Hematopoietic multipotent progenitor cell treated with erythropoietin and hydrocortisone succinate and interleukin-3 and kit ligand, for 17 days (in vitro differentiated cells): ENCODE measurements at places on chromosomes 1 and 21.

- no peak for DNase-seq
Measured at GRCh38 chr21:34363733-34364132, at the start of gene KCNE2. TSS of gene KCNE2 (plus strand) at chr21:34364006. CDS start at chr21:34370479, 6,473 bp downstream.

- DNase-seq: no peak
Measured at GRCh38 chr21:15210235-15210678, 145.5 kb upstream of the NRIP1 start.

DNA sequence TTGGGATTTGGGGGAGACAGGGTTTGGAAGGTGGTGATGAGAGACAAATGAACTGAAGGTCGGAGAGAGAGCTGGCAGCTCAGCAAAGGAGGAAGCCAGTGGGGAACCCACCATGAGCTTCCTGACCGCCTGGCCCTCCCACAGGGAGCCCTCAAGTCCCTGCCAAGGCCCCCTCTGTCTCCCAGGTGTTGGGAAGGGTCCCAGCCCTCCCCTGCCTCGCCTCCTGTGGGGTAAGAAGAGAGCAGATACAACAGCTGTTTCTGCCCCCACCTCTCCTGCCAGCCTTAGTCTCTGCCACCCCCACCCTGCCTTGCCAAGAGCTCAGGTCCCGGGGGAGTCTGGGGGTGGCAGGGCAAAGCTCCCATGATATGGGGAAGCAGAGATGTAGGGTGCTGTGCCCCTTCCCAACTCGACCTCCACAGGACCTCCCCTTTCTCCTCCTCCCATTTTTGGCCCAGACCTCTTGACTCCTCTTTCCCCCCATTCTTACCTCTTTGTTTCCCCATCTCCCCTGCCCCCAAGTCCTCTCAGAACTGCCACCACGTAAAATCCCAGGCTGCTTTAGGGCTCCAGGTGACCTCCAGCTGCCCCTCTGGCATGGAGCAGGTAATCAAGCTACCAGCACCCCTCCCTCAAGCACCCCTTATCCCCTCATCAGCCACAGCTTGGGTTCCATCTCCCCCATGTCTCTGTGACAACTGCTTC is 556 bp downstream of the S100A1 start:
- DNase-seq: no peak

DNA sequence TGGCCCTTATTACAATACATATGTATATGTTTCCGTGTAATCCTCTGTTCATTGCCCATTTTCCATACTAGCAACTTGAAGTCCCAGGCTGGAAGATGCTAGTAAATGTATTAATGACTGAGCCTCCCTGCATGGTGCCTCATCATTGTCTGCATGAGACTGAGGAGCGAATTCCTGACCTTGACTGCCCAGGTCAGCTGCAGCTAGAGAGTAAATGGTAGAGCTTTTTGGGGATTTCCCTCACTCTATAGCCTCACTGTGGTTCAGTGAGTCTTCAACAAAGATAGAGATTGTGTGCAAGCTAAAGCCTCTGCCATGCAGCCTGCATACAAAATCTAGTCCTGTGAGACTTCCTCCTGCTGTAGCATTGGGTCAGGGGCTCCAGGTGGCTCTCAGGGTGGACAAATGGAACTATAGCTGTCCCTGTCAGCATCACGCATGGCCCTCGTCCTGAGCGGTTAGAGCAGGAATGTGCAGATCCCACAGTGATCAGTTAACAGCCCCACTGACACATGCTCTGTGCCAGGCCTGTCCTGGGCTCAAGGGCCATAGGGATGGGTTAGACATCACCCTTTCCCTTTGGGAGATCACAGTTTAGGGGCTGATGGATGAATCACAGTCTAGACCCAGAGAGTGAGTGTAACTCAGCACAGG is 741.7 kb downstream of the MATN1 start:
- DNase-seq: no peak

DNA sequence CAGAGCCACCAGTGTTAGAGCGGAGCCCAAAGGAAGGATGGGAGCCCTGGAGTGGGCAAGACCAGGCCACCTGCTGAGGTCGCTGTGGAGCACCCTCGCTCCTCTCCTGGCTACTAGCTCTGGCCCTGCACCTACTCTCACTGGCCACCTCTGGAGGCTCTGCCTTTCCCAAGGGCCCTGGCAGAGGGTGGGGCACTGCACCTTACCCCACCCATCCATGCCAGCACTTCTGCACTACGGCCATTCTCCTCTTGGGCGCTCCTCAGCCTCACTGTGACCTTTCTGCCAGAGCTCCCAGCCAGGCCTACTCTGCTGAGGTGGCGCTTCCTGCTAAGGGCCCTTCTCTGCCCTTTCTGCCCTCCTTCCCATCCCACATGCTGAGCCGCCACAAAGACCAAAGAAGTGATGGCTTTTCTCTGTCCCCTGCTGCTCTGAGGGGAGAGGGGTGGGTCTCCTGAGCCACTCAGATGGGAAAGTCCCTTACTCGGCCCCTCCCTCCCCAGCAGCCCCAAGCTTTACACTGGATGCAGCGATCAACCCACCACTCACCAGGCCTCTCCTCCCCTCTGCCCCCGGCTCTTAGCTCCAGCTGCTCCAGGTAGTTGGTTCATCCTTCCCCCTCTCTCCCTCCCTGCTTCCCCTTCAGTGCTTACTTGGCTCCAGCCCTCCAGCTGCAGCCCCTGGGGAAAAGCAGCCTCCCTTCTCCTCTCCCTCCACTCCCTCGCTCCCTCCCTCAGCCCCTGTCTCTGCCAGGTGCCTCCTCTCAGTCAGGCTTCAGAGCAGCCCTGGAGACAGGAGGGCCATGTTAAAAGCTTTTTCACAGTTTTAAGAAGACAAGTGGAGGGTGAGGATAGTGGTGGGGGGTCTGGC is 14.8 kb upstream of the TMEM222 start:
- DNase-seq: no peak

- DNase-seq: no peak
Measured at GRCh38 chr1:50481142-50481736, 58.0 kb upstream of the DMRTA2 start.

DNA sequence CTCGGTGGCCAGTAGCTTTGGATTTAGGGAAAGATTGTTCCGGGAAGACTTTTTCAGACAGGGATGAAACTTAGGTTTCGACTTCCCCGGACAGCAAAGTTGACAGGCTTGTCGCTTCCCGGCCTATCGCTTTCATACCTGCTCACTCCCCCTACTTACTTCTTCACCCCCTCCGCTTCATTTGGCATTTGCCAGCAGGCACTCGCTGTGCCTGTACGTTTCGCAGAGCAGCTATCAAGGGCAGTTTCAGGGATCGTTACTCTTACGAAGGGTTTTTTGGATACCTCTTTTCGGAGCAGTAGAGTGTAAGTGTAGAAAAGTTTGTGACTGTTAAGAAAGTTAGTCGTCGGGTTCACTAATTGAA is 393 bp downstream of the BLZF1 start:
- DNase-seq: peak; percentile 54

- DNase-seq: no peak
Measured at GRCh38 chr1:2777424-2778219, 23.9 kb downstream of the TTC34 start.

- DNase-seq: no peak
Measured at GRCh38 chr1:168246506-168246905, 20.7 kb downstream of the SFT2D2 start.

GRCh38 chr1:231392389-231393131 is 29.5 kb downstream of the EGLN1 start:
- no peak for DNase-seq

- DNase-seq: no peak
Measured at GRCh38 chr1:9872430-9873165, 37.5 kb downstream of the CTNNBIP1 start.

- DNase-seq: no peak
Measured at GRCh38 chr1:225737161-225737560, 40.5 kb upstream of the SRP9 start.

DNA sequence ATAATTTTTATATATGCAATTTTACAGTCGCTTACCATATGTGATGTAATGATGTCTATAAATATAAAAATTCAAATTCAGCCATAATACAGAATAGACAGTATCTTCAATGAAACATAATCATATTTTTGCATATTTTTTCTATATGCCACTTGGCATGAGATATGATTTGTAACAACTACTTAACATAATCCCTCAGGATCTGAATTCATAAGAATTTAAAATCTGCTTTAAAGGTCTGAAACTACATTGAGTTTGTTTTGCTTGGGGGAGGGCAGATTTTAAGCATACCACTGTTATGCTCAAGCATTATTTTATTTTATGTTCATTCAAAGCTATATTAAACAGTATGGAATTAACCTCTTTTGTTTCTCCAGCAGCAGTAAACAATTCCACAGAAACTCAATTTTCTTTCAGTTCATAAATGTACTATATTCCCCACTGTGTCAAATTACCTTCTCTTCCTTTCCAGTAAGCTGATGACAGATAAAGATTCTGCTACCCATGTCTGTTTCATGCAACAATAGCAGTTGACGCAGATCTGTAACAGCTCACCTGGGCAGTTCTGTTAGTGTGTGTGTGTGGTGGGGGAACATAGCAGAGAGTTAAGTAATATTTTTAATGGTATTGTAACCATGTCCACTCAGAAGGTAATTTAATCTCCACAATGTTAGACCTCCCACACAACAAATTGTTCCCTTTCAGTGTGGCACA is 224.8 kb downstream of the NTNG1 start:
- DNase-seq: no peak

DNA sequence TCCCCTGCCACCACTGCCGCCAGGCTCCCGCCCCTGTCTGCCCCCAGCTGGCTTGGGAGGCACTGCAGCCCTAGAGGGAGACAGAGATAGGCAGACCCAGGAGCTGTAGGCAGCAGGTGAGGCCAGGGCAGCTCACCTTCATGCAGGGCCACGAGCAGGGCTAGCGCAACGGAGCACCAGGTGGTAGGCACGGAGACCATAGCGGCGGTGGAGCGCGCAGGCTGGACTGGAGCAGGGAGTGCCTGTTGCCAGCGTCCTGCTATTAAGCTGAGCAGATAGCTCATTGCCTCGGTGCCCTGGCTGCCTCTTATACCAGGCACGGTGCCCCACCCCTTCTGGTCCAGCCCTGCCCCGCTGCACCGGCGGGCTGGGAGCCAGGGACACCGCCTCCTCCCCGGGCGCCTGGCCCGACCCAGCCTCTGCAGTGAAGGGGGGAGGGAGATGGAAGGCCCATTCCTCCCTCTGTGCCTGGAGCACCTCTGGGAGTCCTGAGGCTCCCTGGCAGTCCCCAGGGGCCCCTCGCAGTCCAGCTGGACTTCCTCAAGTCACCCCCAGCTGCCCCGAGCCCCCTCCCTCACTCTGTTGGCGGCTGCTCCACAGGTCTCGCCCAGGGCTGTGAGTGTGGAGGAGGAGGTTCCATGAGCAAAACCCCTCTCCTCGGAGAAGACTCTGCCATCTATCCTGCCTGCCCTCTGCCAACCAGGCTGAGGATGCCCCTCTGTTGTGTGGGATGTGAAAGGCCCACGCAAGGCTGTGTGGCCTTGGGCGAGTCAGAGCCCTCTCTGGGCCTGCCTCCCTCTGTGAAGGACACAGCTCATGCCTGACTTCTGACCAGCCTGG is at the start of gene EDN2:
EDN2 (minus strand) TSS at position 282 of the 840 bp plus-strand sequence; CDS start at position 200, 82 bp downstream.
- no peak for DNase-seq

- DNase-seq: no peak
Measured at GRCh38 chr1:159144571-159144970, 26.8 kb upstream of the CADM3 start.

- no peak for DNase-seq
Measured at GRCh38 chr1:181676269-181676668, 193.0 kb downstream of the CACNA1E start.

- peak; percentile 35 for DNase-seq
Measured at GRCh38 chr21:17512253-17513213, at the start of gene CXADR. TSS of gene CXADR (plus strand) at chr21:17513043. CDS start at chr21:17513130, 87 bp downstream.

DNA sequence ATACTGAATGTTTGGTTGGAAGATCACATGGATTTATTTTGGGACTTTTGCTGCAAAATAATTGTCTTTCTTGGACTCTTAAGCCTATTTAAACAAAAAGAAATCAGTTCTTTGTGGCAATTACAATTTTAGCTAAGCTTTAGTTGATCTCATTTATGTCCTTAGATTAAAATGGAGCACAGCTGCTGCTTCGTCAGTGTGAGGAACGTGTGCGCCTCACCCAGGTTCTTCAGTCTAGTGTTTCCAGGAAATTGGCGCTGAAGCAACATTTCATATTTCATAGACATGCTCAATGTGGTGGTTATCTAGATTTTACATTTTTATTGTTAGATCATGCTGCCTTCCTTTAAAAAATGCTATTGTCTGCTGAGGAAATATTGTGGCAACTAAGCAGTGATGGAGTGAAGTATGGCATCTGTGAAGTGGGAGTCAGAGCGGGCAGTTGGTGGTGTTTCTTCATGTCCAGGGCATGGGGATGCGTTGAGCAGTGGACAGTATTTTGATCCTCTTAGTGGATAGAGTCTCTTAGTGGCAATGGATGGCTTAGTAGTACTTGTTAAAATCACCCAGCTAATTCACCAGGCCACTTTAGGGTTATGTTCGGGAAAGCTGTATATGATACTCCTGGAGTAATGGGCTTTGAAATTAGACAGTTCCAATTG is 5.6 kb downstream of the DDI2 start:
- DNase-seq: peak; percentile 71

- no peak for DNase-seq
Measured at GRCh38 chr21:33682992-33683627, 40.8 kb downstream of the ITSN1 start.

DNA sequence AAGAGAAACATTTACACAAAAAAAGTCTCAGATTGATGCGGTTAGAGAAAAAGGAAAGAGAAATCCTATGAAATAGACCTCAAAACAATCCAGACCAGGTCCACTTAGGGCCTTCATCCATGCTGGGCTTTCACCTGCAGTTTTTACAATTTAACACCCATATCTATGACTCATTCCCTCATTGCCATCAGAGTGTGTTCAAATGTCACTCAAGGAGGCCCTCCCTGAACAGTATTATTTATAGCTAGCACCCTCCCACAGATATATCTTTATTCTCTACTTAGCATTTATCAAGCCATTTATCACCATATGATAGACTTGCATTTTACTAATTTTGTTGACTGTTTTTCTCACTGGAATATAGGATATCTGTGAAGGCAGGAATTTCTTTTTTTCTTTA is 824 bp upstream of the KRTAP21-3 start:
- DNase-seq: no peak

- DNase-seq: no peak
Measured at GRCh38 chr21:29638761-29639327, 301.0 kb downstream of the GRIK1 start.

- no peak for DNase-seq
Measured at GRCh38 chr1:162060314-162060713, 9.2 kb upstream of the NOS1AP start.

DNA sequence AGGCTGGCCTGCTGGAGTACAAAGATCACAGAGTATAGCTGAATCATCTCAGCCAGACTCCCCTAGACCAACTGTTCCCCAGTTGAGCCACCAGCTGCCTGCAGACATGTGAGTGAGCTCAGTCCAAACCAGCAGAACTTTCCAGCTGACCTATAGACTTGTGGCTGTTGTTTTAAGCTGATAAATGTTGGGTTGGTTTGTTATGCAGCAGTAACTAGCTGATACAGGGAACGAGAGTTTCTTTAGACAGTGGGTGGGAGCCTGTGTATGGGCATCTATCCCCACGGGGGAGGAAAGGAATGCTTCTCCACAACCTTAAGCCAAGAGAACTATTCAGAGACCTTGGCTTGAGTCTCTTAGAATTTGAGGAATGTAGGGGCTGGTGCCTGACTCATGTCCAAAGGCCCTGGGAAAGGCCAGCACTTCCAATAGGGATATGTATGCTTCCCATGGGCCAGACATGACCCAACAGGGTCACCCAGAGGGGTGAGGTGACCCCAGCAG is 30.1 kb downstream of the SLC1A7 start:
- DNase-seq: no peak
